SW480 (cell line): ENCODE measurements at places on chromosomes 5 and 9.

DNA sequence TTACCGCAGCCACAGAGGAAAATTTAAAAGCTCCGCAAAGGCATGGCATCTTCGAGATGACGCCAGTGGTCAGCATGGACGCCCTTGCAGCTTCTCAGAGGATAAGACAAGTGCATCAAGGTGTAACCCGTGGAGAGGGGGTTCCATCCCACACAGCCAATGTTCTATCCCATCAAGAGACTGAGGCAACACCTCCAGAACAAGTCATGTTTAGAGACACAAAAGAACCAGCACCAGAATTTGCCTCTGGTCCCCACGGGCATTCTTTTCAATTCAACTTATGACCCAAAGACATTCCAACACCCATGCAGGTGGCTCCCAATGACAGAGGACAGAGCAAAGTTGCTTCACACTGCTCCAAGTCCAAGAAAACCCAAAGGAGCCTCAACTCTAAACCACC, 20.7 kb downstream of the ROR2 start:
- no peak for DNase-seq

- no peak for DNase-seq
Measured at GRCh38 chr9:117286245-117286644, 128.6 kb downstream of the ASTN2 start.

DNA sequence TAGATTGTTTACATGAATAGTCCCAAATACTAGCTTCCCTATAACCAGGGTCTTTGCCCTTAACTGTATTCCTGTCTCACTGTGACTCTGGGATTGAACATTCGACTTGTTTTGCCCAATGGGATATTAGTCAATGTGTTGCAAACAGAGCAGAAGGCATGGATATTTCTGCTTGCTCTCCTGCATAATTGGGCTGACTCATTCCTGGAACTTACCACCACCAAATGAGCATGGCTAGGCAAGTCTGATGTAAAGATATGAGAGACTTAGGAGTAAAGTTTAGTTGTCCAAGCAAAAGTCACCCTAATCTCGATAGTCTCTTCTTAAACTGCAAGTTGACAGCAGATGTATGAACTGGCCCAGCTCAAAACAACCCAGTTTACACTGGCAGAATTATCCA, 273.5 kb upstream of the CCNG1 start:
- no peak for DNase-seq

DNA sequence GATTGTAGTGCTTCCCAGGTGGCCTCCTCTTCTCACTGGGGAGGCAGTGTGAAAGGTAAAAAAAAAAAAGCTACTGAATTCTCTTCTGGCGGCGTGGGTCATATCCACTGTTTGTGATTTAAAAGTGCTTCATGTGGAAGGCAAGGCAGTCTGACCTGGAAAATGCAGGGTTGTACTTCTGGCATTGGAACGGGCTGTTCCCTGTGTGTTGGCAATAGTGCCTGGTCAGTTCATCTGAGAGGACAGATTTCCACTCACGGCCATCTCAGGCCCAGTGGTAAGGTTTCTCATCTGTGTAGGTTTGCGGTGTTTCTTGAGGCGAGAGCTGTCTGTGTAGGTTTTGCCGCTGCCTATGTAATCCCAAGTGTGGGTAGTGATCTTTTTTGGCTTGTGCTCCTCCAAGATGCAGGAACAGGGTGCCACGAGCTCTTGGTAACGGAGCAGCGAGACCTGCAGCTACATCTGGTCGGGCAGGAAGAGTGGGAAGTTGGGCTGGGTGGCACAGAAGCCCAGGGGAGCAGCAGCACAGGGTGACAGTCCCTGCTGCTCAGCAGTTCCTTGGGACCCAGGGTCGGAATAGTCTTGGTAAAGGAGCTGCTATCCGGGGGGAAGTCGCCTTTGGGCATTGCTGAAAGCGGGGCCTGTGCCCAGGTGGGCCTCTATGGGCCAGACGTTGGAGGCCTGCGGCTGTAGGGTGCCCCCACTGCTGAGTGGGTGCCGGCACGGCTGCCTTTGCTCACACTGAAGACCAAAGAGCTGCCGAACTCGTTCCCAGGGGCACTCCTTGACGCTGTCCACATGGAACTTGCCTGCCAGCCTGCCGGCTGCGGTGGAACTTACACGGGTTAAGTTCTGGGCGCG, 11.2 kb downstream of the RCL1 start:
- no peak for DNase-seq

DNA sequence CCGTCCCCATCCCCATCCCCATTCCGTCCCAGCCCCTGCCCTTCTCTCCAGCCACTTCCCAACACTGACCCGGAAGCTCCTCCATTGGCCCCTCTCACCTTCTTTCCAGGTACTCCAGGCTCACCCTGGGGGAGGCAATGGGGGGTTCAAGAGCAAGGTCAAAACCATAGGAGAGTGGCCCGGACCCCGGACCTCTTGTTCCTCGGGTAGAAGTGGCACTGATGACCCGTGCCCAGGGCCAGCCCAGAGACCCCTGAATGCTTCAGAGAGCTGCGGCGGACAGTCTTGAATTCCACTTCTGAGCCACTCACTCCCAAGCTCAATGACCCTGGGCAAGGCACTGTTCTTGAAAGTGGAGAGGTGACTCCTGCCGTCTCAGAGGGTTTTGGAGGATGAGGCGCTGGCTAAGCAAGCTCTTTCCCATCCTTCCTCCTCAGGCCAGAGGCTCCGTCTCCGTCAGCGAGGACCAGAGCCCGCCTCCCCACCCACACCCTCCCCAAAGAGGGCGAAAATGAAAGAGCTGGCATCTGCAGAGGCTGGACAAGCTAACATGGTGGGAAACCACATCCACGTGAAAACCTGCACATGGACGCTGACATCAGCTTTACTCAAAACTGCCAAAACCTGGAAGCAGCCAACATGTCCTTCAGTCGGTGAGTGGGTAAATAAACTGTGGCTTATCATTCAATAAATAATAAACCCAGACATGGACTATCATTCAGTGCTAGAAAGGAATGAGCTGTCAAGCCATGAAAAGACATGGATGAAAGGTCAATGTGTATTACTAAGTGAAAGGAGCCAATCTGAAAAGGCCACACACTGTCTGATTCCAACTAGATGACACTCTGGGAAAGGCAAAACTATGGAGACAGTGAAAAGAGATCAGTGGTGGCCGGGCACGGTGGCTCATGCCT, 27.3 kb upstream of the PHYKPL start:
- no peak for DNase-seq

- DNase-seq, result peak; percentile 8
Measured at GRCh38 chr5:51997949-51998348, 614.7 kb downstream of the ISL1 start.

DNA sequence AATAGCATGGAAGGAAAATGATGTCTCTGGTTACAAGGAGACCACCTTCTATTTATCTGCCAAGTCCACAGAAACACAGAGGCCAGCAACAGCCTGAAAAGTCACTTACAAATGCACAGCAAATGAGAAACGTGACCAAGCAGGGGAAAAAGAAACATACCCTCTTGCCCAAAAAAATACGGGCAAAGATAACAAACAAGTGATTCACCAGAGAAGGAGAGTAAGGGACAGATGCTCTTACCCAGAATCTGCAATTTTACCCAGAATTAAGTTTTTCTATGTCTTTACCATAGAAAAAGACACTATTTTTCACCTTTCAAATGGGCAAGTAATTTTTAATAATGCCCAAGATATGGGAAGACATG, 28.1 kb downstream of the CAMSAP1 start:
- no peak for DNase-seq

DNA sequence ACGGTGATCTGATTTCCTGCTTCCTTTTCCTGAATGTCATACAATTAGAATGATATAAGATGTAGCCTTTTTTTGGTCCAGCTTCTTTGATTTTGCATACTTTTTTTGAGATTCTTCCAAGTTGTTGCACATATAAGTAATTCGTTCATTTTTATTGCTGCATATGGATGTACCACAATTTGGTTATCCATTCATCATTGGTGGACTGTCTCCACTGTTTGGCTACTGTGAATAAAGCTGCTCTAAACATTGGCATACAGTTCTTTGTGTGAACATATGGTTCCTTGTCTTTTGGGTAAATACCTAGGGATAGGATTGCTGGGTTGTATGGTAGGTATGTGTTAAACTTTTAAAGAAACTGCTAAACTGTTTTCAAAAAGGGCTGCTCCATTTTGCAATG, 52.6 kb downstream of the OR1J1 start:
- DNase-seq, result no peak

DNA sequence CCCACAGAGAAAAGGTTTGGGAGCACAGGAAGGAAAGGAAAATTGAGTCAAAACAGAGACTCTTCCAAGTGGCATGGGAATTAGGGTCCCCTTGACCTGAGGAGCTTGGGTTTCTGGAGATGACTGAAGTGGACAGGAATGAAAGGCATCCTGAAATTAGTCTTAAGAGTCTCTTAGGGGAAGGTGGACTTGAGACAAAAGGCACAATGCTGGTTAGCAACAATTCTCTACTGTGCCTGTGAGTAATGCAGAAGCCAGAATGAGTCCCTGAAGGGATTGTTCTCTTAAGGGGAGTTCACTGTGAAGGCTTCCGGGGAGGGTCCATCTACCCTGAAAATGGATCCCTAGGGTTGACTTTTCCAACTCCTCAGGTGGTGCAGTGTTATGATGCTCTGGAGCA, 58.4 kb upstream of the FOXE1 start:
- no peak for DNase-seq

- DNase-seq, result peak; percentile 53
Measured at GRCh38 chr9:95606489-95607350, 89.9 kb upstream of the PTCH1 start.

GRCh38 chr9:75274781-75275180, 186.5 kb downstream of the OSTF1 start:
- DNase-seq, result no peak

- DNase-seq, result no peak
Measured at GRCh38 chr5:107499776-107500175, 171.0 kb downstream of the EFNA5 start.

DNA sequence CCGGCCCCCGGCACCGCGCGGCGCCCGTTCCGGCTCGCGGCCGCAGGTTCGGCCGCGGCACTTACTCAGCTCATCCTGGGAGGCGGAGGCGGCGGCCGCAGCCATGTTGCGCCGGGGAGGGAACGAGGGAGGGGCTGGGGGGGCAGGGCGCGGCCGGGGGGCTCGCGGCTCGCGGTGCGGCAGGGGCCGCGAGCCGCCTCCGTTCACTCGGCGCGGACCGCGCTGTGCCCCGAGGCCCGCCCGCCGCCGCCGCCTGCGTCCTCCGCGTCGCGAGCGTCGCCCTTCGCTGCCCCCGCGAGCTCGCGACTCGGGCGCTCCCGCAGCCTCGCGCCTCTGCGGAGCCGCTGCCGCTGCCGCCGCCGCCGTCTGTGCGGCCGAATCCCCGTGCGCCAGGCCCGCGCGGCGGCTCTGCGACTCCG, 735 bp downstream of the ECPAS start:
- DNase-seq, result no peak

GRCh38 chr5:178441486-178442270, 148.5 kb downstream of the COL23A1 start:
- DNase-seq, result no peak

DNA sequence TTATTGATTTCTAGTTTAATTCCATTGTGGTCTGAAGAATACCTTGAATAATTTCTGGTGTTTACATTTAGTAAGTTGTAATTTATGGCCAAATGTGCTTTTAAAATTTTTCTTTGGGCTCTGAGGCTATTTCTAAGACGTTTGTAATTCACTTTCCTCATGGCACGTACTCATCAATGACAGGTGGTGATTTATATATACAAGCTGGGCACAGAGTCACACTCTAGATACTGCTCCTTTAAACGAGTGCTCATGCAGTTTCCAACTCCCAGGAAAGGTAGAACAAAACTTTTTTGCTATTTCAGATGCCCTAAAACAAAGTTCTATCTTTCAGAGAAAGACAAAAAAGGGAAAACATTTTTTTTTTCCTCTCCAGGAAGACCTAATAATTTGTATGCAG, 146.9 kb downstream of the AUH start:
- DNase-seq, result no peak

DNA sequence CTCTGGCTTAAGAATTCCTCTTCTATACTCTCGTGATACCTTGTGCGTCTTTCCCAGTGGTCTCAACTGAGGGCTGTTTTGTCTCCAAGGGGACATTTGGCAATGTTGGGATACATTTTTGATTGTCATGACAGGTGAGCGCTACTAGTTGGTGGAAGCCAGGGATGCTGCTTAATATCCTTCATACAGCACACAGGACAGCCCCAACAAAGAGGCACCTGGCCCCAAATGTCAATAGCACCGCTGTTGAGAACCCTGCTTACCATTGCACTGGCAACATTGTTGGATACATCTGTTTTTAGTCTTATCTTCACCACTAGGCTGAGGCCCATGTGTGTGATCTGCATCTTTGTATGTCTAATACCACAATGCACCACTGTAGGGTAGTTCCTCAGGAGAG, 114.1 kb downstream of the C9orf152 start:
- DNase-seq, result no peak

DNA sequence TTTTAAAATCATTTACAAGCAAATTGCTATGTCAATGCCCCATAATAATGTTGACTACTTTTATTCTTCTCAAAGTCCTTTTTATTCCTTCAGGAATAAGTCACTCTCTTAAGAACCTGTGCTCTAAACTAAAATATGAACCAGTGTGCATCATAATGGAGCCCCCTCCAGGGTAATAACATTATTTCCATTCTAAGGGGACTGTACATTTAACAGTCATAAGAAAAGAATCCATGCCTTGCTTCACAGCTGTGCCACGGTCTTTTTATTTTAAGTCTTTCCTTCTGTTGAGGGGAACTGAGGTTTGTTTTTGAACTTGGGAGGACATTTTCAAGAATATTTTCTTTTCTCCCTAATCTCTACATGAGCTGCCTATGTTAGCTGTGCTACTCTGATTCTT, 297.6 kb downstream of the MAN2A1 start:
- no peak for DNase-seq

DNA sequence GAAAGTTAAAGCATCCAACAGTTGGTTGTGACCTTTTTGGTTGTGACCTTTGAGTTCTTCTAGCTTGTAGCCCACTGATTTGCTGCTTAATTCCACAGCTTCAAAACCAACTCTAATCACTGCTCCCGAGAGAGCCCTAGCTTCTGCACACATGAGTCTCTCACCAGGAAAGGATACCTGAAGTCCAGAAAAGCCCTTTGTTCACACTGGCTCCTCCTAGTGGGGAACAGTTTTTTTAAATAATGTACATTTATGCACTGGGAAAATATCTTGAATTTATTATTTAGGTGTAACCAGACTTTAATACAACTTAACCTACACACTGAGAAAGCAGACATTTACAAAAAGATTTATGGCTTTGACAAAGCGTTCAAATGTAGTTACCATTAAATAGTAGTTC, 120.2 kb upstream of the CCDC152 start:
- peak; percentile 13 for DNase-seq

- DNase-seq, result no peak
Measured at GRCh38 chr9:108750661-108751215, 105.0 kb downstream of the ACTL7B start.

GRCh38 chr5:55176176-55176818, 3.3 kb upstream of the CDC20B start:
- peak; percentile 73 for DNase-seq

DNA sequence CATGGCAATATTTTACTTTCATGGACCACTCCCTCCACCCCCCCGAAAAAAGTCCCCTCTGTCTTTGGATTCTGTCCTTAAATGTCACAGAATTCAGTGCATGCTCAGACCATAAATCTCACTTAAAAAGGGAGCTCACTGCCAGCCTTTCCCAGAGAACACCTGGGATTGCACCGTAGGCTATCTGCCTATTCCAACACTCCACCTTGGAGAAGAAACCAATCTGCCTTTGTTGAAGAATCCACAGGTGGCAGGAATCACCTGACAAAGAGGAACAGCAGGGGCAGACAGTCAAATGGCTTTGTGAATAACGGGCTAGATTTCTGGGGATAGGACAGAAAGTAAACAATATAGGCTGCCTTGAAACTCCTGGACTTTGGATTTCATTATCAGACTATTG, 306.7 kb upstream of the BRINP1 start:
- no peak for DNase-seq
